ENCODE measurements at places on chromosomes 7 and 10.
A peak's percentile ranks its signal among the peaks of the same experiment; 100 is the strongest.

DNA sequence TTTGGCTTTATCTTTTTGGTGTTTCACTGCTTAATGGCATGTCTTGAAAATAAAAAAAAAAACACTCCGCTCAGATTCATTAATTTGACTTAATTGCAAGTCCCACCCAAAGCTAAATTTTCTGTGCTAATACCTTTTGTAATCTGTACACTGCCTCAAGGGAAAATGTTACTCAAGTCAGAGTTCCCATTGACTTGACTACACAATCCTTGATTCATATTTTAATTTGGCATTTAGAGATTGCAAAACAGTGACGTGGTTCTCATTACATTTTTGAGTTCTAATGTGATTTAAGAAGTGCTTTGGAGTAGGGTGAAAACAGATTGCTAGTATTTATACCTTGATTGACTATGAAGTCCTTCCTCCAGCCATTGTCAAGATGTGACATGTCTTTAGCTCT is 21.3 kb upstream of the LIPM start:
- no peak for DNase-seq

DNA sequence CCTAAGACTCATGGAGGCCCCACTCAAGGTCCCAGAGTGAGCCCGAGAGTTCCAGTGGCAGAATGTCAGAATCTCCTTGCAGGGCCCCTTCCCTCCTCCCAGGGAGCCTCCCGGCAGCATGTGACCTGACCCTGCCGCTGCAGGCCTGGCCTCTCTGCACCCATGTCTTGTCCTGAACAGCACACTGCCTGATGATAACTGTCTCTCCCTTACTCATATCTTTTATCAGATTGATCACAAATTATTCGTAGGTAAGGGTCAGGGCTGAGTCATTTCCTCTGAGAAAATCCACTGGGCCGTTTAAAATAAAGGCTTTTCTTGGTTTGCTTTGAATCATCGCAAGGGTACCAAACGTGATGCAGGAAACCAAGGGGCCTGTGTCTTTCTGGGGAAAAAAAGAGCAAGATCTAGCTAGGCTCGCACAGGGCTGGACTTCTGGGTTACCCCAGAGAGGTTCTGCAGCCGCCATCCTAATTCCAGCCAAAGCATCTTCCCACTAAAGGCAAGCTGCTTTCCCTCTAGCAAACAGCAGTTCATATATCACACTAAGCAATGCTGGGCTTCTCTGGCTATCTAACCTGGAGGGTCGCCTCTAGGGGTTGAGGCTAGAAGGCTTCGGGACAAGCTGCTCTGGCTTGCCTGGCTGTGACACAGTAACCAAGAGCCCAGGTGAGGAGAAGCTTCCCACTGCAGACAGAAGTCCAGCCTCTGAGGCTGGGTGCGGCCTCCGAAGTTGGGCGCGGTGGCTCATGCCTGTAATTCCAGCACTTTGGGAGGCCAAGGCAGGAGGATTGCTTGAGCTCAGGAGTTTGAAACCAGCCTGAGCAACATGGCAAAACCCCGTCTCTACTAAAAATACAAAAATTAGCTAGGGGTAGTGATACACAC is 104.9 kb downstream of the SPDYE5 start:
- DNase-seq, result no peak

DNA sequence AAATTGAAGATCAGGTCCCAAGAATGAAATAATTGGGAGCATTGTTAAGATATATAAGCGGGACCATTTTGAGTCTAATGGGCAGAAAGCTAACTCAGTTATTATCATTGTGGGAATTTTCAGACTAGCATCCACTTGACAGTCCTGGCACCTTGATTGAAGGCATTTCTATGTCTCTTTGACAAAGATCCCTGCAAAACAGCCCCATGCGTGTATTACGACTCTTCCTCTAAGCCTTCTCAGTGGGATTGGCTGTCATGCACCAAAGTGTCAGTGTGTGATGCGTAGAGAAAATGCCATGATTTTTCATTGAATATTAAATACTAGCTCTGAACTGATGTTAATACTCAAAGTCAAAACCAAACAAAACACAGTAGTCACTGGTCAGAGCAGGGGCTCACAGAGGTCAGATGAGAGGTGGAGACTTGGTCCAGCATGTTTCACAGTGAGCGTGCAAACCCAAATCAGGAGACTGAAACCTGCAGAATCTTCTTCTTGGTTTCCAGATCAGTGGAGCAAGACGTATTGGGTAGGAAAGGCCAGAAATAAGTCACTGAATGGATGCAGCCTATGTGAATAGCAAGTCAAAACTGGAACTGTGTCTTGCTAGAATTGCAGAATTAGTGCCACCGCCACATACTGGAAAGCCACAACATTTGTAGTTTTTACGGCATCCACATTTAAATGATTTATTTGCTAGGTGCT is 303.6 kb upstream of the AKR1E2 start:
- DNase-seq, result no peak

GRCh38 chr7:91263384-91264045 is 718 bp upstream of the FZD1 start:
- DNase-seq, result no peak

GRCh38 chr10:119297207-119297968 is 90.0 kb downstream of the GRK5 start:
- no peak for DNase-seq

DNA sequence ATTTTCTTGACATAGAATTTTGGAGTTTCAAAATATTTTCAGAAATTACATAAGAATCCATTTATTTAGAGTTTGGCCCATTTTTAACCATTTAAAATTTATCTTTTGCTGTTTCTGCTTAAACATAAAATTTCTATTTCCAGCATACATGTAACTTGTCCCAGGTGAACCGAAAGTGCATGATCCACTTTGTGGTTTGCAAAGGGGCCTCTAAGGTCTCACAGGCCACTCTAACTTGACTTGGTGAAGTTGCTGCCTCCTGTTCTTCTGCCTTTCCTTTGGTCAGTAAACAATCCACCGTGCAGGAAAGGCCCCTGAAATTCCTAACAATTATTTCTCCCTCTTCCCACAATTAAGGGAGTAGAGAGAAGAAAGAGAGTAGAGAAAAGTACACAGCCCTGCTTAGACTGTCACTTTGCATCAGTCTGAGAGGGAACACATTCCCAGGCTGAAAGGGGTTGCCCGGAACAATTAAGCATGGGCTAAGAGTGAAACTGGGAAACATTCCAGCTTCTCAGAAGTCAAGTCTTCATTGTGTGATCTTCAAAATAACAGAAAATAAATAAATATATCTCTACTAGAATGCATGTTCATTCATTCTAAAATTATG is 79.5 kb upstream of the SEMA3A start:
- DNase-seq, result no peak

GRCh38 chr7:66173856-66174255 is 31.3 kb upstream of the TPST1 start:
- DNase-seq, result no peak

GRCh38 chr10:12195281-12195602 is 449 bp downstream of the NUDT5 start:
- no peak for DNase-seq

GRCh38 chr7:116963234-116963633 is 9.9 kb downstream of the ST7 start:
- no peak for DNase-seq

GRCh38 chr7:32536585-32536984 is 41.3 kb downstream of the AVL9 start:
- no peak for DNase-seq

- DNase-seq, result no peak
Observed at GRCh38 chr10:43781480-43782361, 133.0 kb upstream of the ZNF32 start.

DNA sequence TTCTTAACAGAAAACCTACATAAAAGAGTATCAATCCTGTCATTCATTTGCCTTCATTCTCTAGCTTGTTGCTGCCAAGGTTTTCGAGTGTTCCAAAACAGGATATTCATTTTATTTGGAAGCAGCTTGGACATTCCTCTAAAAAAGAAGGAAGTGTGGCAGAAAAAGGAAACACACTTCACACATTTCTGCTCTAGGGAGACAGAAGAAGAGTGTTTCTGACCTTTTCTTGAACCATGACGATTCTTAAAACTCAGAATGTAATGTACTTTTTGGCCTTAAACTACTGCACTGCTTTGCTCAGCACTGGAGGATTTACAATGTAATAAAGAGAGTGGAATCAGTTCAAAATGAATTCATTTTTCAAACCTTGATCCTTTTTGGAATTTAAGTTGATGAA is 81.3 kb downstream of the SEMA3A start:
- DNase-seq, result no peak

DNA sequence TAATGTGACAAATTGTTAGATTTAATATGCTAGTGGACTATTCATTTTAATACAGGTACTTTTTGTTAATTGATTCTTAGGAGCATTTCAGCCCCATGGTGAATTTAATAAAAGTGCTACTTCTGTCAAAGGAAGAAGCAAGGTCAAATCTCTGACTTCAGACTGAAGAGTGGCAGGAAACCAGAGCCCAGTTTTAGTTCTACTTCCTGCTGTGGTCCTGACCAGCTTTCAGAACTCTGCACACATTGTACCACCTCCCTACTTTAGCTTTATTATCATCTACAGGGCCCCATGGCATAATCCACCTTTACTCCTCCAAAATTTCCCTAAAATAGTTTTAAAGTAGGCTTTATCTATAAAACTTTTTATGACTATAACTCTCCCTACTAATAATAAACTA is 33.7 kb downstream of the CTTNBP2 start:
- DNase-seq, result no peak

DNA sequence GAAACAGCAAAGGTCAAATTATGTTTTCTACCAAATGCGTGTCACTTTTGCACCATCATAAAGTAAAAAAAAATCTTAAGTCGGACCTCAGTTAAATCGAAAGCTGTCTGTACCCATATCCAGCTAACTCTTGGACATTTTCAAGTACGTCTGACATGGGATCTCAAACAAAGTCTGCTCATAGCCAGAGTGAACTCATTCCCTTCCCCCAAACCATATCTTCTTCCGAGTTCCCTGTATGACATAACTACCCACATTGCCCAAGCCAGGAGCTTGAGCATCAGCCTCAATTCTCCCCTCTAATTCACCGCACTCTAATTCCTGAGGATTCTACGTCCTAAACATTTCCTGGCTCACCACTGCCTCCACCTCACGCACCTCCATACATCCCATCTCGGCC is 44.8 kb upstream of the TARP start:
- DNase-seq, result no peak

GRCh38 chr10:11194859-11195586 is 177.4 kb downstream of the CELF2 start:
- no peak for DNase-seq

DNA sequence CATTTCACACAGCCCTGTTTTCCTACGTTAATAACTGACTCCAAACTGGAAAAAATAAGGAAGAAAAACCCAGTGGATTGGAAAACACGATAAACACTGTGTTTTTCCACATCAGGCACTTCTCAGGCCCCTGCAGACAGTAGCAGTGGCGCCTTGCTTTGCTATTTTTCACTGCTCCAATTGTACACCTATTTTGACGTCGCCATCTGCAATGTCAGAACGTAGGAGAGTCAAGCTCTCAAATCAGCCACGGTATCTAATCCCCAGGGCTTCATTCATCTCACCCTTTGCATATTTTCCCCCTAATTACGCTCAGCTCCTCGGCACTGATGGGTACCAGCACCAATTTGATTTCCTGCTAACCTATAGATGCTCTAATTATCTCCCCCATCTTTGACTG is 338.1 kb upstream of the GALNT17 start:
- no peak for DNase-seq

DNA sequence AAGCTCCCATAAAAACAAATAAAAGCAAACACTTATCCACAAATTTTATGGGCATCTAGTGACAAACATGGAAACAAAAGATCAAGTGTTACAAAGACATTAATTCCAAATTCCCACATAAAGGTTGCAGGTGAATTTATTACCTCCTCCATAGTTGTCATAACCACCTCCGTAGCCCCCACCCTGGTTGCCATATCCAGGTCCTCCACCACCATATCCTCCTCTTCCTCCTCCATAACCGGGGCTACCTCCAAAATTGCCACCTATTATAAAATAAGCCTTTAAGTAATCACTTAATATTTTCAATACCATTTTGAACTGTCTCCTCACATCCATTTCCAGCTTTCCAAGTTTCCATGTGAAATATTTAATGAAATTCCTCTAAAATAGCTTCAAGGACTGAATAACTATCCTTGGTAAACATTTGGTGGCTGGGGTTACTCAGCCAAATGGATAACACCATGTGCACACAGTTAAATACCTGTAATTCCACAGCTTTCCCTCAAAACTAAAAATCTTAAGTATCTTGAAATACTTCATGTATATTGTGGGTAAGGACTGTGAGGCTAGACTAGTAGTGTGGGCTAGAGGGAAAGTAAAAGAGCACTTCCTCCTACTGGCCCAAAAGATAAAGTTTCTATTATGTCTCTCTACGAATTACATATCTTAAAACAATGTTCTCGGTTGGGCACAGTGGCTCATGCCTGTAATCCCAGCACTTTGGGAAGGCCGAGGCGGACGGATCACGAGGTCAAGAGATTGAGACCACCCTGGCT is 6.9 kb downstream of the HNRNPA2B1 start:
- no peak for DNase-seq

DNA sequence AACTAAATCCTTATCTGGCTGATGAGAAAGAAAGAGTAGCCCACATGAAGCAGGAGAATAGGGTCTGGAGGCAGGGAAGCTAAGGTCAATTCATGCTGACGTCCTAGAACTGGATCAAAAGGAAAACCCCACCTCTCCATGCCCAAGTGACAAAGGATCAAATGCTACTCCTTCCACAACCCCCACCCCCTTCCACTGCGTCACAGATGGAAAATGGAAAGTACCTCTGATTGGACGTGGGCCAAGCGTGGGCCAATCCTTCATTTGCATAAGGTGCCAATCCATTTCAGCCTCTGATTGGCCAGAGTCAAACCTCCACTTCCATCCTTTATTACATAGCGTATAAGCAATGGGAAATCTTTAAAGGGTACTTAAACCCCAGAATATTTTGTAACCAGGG is 431.3 kb upstream of the ETV1 start:
- DNase-seq, result no peak

DNA sequence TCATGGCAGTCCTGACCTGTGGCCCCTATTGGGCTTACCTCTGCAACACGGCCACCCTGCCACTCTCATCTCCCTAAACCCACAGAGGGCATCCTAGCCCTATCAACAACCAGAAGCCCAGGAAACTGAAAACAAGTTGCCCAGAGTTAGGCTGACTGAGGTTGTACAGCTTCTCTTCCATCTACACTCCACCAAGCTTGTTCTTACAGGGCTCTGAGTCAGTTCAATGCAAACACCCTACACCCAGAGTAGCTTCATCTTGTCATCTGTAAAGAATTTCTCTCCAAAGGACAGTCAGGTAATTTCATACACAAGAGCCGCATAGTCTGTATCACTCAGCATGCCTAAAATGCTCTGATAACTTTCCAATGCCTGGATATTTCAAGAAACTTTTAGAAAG is 175.4 kb downstream of the ARID5B start:
- DNase-seq, result peak; percentile 64
